ENCODE measurements at places on chromosomes 13 and 19.
A peak's percentile ranks its signal among the peaks of the same experiment; 100 is the strongest.

- DNase-seq: no peak
These were observed 33.4 kb downstream of the ZNF331 start for GRCh38 chr19:53571339-53571738.

DNA sequence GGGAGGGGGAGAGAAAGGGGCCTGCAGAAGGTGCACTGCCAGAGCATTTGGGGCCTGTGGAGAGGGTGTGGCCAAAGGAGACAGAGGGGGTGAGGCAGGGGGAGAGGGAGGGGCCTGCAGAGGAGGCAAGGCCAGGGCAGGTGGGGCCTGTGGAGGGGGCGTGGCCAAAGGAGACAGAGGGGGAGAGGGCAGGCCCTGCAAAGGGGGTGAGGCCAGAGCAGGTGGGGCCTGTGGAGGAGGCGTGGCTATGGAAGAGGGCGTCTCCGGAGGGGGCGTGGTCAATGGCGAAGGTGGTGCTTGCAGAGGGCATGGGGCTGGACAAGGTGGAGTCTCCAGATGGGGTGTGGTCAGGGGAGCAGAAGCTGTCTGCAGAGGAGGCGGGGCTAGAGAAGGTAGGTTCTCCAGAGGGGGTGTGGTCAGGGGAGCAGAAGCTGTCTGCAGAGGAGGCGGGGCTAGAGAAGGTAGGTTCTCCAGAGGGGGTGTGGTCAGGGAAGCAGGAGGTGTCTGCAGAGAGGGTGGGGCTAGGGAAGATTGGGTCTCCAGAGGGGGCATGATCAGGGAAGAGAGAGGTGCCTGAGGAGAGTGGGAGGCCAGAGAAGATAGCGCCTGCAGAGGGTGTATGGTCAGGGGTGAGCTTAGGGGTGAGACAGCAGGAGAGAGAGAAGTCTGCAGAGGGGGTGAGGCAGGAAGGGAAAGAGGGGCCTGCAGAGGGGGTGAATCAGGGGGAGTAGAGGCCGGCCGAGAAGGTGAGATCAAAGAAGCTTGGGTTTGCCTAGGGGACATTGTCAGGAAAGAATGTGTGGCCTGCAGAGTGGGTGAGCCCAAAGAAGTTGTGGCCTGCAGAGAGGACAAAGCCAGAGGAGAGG lies 3.4 kb downstream of the PRR36 start:
- DNase-seq: peak; percentile 65

GRCh38 chr19:32646556-32646955 lies 28.4 kb downstream of the ANKRD27 start:
- DNase-seq: no peak

- no peak for DNase-seq
These were observed 3.4 kb downstream of the FEM1A start for GRCh38 chr19:4794971-4795370.

DNA sequence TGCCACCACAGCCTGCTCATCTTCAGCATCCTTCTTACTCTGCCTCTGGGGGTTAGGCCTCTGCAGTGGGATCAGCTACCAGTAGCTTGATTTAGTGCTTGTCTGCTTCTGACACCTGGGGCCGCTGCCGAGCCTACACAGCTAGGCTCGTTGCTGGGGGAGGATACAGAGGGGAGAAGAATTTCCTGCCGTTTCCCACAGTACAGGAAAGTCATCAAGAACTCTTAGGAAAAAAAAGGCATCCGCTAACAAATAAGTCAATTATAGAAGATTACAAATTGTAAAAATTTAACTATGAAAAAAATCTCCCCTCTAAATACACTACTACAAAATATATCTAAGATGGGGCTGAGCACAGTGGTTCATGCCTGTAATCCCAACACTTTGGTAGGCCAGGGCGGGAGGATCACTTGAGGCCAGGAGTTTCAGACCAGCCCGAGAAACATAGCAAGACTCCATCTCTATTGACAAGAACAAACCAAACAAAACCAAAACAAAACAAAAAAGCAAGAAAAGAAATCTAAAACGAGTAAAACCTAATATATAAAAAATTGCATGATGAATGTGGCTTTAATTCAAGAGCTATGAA lies 26.7 kb downstream of the LATS2 start:
- DNase-seq: no peak

- no peak for DNase-seq
These were observed 11.3 kb downstream of the LSM4 start for GRCh38 chr19:18311502-18312091.

DNA sequence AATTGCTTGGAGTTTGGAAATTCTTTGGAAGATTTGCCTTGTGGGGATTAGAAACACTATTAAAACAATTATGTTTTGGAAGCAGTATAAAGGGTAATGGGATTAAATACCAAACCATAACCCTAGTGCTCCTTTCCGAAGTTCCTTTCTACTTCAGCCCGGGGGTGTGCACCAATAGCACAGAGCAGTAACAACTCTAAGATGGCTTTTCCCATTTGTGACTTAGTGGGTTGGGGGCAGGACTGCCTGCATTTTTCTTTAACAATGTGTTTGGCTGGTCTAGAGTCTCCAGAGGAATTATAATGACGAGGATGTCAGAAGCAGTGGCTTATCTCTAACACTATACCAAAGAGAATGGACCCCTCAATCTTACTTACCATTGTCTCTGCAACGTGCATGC lies 11.9 kb upstream of the IL17D start:
- no peak for DNase-seq

- no peak for DNase-seq
These were observed 362.1 kb downstream of the EFNB2 start for GRCh38 chr13:106173346-106173745.

- DNase-seq: no peak
These were observed 22.4 kb downstream of the PRR12 start for GRCh38 chr19:49613374-49613773.

GRCh38 chr19:2490659-2491058 lies 14.7 kb downstream of the GADD45B start:
- DNase-seq: no peak

DNA sequence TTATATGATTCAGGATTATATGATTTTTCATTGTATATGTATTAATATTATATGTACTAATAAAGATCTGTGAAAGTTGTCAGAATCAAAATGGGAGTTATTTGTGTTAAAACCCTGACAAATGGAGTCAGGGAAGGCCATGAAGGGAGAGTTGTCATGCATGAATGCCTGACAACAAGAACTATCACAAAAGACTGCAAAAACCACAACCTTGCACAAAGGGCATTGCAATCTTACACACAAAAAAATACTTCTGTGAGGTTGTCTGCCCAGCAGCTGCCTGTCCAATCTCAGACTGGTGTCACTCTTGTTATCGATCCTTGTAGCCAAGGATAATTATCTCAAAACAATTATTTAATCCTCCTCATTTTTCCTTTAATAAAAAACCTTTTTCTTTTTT lies 21.2 kb upstream of the RBM26 start:
- DNase-seq: no peak

- DNase-seq: no peak
These were observed 59.7 kb upstream of the KL start for GRCh38 chr13:32956595-32956933.

DNA sequence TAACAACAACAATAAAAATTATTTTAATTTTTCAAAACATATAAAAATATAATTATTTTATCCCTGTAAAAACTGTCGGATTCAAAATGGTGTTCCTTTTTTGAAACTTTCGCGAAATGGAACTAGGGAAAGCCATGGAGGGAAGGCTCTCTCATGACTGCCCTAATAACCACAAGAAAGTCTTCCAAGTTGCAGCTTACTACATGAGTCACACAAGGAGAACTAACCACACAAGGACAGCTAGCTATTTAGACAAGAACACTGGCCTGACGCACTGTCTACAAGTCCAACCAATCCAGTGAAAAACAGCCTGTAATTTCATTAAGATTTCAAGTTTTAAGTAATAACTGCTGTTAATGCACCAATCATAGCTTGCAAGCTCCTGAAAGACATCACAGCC lies 319.2 kb upstream of the PCDH9 start:
- DNase-seq: no peak

- no peak for DNase-seq
These were observed 29.8 kb upstream of the KATNAL1 start for GRCh38 chr13:30337061-30337610.

- DNase-seq: no peak
These were observed 4.2 kb downstream of the PDX1 start for GRCh38 chr13:27923794-27924528.

DNA sequence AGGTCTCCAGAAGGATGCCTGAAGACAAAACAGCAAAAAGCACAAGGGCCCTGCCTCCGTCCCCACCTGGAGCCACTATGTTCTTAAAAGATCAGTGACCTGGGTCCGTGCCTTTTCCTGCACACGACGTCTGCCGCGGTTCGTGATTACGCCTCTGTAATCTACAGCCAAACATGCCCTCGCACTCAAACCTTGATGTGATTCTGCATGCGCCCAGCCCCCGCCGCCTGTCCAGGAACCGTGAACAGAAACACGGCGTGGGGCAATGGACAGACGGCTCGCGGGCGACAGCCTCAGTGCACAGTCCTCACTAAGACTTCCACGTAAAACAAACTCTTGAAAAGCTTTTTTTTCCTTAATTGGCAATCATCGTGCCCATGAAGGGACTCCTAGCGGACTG lies 15.5 kb downstream of the C13orf46 start:
- no peak for DNase-seq

- no peak for DNase-seq
These were observed 15.1 kb upstream of the GAS6 start for GRCh38 chr13:113879017-113879416.

DNA sequence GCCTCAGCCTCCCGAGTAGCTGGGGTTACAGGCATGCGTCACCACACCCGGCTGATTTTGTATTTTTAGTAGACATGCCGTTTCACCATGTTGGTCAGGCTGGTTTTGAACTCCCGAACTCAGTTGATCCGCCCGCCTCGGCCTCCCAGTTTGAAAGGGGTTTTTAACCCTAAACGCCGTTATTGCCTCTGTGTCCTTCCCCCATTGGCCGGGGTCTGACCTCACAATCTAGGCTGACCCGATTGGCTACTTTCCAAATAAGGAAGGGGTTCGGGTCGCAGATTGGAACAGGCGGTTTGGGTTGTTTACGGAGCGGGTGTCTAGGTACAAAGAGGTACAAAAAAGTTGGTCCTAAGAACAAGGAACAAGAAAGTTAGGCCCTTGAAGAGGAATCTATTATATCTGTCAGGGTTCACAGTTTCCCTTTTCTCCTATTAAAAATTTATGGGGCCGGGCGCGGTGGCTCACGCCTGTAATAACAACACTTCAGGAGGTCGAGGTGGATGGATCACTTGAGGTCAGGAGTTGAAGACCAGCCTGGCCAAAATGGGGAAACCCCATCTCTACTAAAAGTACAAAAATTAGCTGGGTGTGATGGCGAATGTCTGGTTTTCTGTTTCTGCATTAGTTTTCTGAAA lies 1.0 kb downstream of the ZNF253 start:
- DNase-seq: no peak

DNA sequence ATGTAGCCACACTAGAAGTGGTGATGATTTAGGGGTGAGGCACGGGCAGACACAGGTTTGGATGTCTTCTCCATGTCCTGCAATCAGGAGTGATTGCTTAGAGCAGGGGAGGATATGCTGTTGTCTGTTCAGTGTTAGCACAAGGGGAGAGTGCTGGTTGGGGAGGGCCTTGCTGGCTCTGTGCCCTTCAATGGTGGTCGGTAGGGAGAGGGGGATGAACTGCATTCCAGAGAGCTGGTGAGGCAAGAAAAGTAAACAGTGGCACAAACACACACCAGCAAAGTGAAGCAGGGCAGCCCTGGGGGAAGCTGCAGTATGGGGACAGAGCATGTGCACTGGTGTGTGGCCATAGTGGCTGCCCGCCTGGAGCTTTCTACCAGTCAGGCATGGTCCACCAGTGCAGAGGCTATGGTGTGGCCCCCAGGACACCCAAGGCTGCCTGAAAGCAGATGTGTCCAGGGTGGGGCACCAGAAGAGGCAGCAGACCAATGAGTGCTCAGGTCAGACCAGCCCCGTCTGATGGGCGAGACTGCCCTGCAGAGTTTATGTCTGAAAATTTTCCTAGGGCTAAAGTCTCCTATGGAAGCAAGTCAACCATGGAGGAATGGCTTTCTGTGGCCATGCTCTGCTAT lies 1676.9 kb downstream of the PCDH9 start:
- no peak for DNase-seq

DNA sequence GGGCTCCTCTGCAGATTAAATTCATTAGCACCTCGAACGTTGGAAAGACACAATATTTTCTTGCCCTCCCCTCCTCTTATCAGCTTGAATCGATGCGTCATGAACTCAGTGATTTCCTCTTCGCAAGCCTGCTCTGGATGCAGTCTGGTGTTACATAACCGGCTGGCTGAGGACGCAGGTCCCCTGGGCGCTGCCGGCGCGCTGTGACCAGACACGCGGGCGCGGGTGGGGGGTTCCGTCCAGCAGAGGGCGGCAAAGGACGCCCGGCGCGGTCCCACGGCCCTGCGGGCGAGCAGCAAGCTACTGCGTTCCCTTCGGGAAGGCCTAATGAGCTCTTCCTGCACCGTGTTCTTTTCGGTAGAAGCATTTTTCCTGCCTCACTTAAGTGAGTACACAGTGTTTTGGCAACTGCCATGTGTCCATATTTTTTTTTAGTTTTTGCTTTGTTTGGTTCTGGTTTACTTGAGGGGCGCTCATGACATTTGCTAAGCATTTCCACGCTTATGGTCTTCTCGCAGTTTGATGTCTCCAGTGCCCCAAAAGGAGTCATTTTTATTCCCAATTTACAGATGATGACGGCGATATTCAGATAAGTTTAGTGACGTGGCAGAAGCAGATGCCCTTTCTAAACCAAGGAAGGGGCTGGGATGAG lies 112.2 kb upstream of the MBNL2 start:
- peak; percentile 87 for DNase-seq

DNA sequence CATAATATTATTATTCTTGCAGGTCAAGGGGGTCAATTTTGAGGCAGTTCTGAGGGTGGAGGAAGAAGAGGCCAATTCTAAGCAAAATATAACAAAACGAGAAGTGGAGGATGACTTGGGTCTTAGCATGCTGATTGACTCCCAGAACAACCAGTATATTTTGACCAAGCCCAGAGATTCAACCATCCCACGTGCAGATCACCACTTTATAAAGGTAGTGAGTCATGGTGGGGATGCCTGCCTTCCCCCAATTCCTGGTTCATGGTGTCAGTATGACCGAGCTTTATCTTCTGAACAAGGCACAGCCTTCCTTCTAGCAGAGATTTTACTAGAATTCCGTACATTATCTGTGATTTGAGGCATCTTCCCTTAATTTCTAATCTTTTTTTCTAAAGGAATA lies 9.4 kb upstream of the DCUN1D2 start:
- DNase-seq: no peak

GRCh38 chr13:51058461-51059167 lies 52.5 kb downstream of the C13orf42 start:
- DNase-seq: no peak

GRCh38 chr13:68714292-68714691 lies 1393.3 kb upstream of the ATXN8OS start:
- DNase-seq: no peak

- DNase-seq: no peak
These were observed 49.0 kb downstream of the FREM2 start for GRCh38 chr13:38735665-38736440.

GRCh38 chr19:4557144-4557970 lies 2.1 kb downstream of the SEMA6B start:
- peak; percentile 25 for DNase-seq

- DNase-seq: no peak
These were observed 9.5 kb downstream of the NFILZ start for GRCh38 chr19:8639821-8640401.
